ENCODE measurements at places on chromosomes 11 and 22.

- DNase-seq = peak; percentile 65
These were observed 44.3 kb downstream of the NNMT start for GRCh38 chr11:114340311-114341131.

- peak; percentile 77 for DNase-seq
These were observed 579 bp downstream of the PICALM start for GRCh38 chr11:86068138-86068871.

- DNase-seq = no peak
These were observed 350.7 kb downstream of the LARGE1 start for GRCh38 chr22:33569559-33569958.

- no peak for DNase-seq
These were observed 3.6 kb downstream of the TRABD start for GRCh38 chr22:50189184-50189848.

DNA sequence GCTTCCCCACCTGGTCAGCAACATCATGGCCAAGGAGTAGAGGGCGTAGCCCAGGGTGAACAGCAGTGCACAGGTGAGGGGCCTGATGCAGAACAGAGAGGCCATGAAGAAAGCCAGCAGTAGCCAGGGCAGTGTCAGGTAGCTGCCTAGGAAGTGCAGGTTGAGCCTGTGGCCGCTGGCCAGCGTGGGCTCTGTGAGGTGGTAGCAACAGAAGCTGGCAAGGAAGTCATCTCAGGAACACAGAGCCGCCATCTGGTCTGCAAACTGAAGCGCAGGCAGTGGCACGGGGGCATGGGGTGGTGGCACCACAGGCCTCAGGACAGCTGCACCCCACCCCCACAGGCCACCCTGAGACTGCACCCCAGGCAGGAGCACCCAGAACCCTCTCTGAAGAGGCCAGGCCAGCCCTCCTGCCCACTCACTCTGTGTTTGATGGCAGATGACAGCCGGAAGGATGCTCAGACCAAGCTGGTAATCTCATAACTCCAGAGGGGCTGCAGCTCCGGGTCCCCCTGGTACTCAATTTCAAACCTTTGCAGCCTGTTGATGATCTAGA, 95.3 kb downstream of the MED15 start:
- DNase-seq = no peak

- no peak for DNase-seq
These were observed 28.3 kb downstream of the RTN4R start for GRCh38 chr22:20239676-20240446.

GRCh38 chr11:71179877-71180605, 72.3 kb downstream of the SHANK2 start:
- no peak for DNase-seq

DNA sequence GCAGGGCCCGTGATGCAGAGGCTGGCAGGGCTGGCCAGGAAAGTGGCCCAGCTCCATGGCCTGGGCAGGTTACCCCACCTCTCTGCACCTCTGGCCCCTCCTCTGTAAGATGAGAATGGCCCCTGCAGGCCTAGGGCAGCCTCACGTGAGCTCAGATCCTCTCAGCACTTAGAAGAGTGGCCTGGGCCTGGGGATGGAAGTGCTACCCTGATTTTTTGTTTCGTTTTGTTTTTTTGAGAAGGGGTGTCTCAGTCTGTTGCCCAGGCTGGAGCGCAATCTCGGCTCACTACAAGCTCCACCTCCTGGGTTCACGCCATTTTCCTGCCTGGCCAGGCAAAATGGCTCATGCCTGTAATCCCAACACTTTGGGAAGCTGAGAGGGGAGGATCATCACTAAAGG, 982 bp downstream of the APOBEC3H start:
- DNase-seq = no peak

DNA sequence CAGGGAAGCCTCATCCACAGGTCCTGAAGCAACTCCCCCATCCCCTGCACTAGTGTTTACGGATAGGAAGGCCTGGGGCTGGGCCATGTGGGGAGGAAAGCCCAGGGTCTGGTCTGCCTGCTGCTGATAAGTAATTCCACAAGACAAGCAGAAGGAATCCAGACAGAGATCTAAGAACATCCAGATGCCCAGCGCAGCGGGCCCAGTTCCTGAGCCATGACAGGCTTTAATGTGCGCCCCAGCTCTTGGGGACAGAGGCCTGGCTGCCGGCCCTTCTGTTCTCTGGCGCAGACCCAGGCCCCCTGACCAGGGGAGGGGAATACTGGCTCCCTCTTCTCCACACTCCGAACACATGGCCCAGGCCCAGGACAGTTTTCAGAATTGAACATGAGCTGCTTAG, 28.8 kb upstream of the ETS1 start:
- DNase-seq = no peak

GRCh38 chr22:45268958-45269844, 15.5 kb upstream of the UPK3A start:
- peak; percentile 93 for DNase-seq

GRCh38 chr11:77474684-77475060, 778 bp upstream of the PAK1 start:
- DNase-seq = no peak

DNA sequence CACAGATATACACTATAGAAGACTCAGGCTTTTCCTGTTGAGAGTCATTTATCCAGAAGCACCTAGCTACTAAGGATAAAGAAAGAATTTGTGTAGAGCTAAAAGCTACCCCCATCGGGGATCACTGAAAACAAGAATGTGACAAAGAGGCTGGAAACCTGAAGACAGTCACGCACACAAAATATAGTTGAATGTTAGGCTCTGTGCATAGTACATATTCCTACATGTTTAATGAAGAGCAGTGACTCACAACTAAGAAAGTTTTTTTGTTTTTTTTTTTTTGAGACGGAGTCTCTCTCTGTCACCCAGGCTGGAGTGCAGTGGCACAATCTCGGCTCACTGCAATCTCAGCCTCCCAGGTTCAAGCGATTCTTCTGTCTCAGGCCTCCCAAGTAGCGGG, 8.4 kb downstream of the OR10V1 start:
- DNase-seq = no peak

DNA sequence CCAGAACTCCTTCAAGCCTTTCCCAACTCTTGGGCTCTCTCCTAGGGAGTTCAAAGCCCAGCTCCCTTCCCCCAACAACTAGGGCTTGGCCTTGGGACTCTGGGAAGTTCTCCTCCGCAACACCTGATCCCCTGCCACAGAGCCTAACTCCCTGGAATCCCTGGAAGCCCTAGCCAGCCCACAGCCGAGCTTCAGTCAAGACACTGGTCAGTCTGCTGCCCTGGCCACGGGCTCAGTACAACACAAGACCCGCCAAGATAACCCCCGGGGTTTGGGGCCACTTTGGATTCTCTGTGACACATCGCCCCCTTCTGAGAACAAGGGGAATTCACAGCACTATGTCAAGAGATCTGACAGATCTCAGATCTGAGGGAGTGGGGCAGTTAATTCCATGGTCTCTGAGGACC, 58.3 kb downstream of the SLC22A12 start:
- peak; percentile 19 for DNase-seq

GRCh38 chr11:6705905-6706535, 22.9 kb upstream of the MRPL17 start:
- DNase-seq = peak; percentile 39

Measured in erythroblast (primary cell).